ENCODE measurements at places on chromosomes 6 and 20.
A peak's percentile ranks its signal among the peaks of the same experiment; 100 is the strongest.

- peak; percentile 34 for DNase-seq
Measured at GRCh38 chr6:30102970-30103871, 9.7 kb downstream of the TRIM31 start.

- DNase-seq = no peak
Measured at GRCh38 chr6:37585523-37585905, 85.8 kb upstream of the CCDC167 start.

DNA sequence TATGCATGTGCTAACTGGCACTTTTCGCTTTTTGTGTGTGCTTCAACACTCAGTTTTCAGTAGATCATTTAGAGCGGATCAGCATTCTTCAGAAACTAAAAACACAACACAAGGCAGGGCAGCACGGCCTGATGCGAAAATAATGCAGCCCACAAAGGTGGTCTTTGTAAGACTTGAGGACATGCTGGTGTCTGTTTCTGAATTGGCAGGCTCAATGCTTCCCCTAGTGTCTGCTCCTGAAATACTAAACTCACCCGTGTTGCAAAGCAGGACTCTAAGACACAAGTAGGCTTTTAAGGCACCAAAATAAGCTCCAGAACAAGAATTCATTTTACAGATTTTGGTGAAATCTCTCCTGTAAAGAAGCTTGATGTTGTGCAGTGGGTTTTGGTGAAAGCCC, 676.5 kb downstream of the TENT5A start:
- no peak for DNase-seq

DNA sequence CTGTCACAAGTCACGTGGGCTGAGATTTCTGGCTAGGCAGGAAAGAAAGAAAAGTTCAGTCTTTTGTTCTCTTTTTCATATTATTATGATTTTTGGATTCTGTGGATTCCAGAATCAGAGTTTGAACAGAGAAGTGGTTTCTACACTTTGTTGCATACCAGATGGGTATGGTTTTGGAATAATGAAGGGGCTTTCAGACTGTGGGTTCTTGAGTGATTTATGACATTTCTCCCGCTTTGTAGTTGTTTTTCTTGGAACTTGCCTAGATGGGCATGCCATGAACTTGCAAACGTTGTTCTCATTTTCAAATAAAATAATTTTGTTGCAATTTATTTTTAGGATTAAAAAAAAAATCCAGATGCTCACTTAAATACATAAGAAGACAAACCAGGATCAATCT, 34.4 kb downstream of the CBFA2T2 start:
- DNase-seq = no peak

DNA sequence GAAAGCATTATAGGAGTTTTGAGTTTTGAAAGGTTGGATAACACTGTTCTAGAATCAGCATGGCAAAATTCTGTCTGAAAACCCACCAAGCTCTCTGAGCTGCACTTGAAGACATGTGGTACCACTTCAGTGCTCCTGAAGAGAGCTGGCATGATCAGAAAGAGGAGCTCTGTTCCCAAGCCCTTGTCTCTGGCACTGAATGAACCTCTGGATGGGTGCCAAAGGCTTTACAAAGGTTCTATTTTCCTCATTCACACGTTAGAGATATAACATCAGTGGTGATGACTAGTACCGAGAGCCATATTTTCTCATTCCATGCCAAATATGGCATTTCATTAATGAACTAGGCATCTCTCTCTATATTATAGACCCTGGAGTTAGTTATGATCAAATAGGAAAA, 301.8 kb upstream of the ID4 start:
- no peak for DNase-seq

- no peak for DNase-seq
Measured at GRCh38 chr6:44001318-44002066, 125.8 kb downstream of the MRPL14 start.

GRCh38 chr6:74991573-74992332, 214.1 kb downstream of the COL12A1 start:
- DNase-seq = no peak

DNA sequence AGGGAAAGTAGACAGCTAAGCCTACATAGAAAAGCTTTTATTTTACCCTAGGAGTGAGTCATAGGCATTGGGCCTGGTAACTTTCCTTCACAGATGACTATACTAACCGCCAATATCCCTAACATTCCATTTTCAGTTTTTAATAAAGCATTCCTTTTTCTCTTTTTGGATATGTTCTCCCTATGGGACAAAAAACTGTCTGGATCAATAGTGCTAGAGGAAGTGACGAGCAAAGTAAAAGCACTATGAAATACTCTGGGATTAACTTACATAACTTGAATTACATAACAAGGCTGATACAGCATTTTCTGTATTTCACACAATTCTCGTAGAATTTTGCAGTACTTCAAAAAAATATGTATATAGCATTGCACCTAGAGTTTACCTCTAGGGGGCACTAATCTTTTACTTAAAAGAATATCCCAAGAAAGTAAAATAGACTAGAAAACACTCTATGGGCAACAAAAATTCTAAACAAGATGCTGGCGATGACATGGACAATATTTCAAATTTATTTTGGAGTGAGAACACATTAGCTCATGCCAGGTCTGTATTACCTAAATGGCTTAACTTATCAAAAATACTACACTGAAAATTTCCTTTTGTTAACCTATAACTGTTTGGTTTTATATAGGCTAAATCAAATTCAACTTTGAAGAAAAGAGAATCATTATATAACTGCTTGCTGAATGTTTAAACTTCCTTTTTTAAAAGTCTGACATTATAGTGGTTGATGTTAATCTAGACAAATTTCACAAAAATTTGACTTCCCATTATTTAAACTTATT, 66.3 kb upstream of the DST start:
- DNase-seq = no peak

- no peak for DNase-seq
Measured at GRCh38 chr20:63822276-63822696, 8.8 kb downstream of the ZBTB46 start.

GRCh38 chr20:33172781-33173180, 4.8 kb downstream of the BPIFA2 start:
- no peak for DNase-seq

GRCh38 chr20:20231528-20232298, 136.2 kb upstream of the INSM1 start:
- DNase-seq = no peak

DNA sequence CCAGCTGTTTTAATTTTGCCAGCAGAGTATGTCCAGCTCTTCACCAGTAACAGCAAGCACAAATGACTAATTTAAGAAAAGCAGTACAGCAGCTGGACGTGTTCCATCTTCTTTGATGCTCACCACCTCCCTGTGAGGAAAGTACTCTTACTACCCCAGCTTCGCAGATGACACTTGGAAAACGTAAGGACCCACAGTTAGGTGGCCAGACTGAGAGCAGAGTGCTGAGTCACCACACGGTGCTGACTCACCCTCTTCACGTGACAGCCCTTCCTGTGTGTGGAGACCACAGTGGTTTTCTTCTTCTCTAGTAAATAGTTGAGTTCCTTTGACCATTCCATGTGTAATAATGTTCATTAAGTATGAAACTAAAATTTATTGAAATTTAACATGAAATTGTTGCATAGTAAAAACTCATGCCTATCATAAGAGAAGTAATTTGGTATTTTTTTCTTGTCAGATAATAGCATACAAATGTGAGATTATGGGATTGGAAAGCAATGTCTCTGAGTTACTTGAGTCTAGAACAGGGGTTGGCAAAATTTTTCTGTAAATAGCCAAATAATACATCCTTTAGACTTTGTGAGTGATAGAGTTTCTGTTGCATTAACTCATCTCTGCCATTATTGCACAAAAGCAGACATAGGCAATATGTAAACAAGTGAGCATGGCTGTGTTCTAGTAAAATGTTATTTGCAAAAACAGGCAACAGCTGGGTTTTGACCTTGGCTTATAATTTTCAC, 76.6 kb downstream of the SLX4IP start:
- DNase-seq = peak; percentile 81

GRCh38 chr6:92485487-92485886, 933.9 kb downstream of the EPHA7 start:
- DNase-seq = no peak

GRCh38 chr20:23278172-23278571, 72.4 kb upstream of the NXT1 start:
- DNase-seq = peak; percentile 31

GRCh38 chr6:46420921-46421638, 70.2 kb downstream of the RCAN2 start:
- no peak for DNase-seq

- DNase-seq = no peak
Measured at GRCh38 chr6:44024574-44025219, 102.6 kb downstream of the MRPL14 start.

GRCh38 chr6:43771858-43772680, 2.1 kb downstream of the VEGFA start:
- peak; percentile 47 for DNase-seq

DNA sequence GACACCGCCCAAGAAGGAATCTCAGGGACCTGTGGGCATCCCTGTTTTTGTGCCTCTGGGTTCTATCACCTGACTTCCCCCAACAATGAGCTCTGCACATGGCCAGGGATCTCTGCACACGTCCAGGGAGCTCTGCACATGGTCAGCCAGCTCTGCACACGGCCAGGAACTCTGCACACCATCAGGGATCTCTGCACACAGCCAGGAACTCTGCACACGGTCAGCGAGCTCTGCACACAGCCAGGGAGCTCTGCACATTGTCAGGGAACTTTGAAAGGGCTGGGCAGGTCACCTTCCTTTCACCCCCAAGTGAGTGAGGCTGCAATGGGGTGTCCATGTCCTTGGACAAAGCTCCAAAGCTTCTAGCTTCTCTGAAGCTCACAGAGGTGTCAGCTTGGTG, 5.2 kb upstream of the SLCO4A1 start:
- no peak for DNase-seq

- DNase-seq = no peak
Measured at GRCh38 chr6:104218116-104218515, 641.6 kb downstream of the HACE1 start.

- no peak for DNase-seq
Measured at GRCh38 chr6:115901896-115902295, 158.8 kb downstream of the FRK start.

GRCh38 chr20:3563133-3563532, 92.3 kb downstream of the ATRN start:
- no peak for DNase-seq

DNA sequence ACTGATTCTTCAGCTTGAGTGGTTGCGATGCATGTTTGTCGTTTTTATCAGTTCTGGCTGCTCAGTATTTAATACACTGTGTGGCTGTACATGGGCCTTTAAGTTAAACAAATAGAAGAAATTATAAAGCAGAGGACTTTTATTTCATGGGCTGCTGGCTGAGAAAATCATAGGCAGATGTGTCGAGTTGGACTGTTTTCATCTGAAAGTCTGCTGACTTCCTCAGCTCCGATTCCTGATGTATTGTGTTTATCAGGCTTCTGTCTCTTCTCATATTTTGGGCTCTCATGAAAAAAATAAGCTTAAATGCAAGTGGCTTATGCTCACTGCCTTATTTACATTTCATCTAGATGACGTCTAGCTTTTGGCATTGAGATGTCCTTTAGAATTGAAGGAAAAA, 129.5 kb upstream of the GGTLC1 start:
- DNase-seq = no peak

GRCh38 chr20:19889011-19889953, 127.9 kb upstream of the NAA20 start:
- no peak for DNase-seq

DNA sequence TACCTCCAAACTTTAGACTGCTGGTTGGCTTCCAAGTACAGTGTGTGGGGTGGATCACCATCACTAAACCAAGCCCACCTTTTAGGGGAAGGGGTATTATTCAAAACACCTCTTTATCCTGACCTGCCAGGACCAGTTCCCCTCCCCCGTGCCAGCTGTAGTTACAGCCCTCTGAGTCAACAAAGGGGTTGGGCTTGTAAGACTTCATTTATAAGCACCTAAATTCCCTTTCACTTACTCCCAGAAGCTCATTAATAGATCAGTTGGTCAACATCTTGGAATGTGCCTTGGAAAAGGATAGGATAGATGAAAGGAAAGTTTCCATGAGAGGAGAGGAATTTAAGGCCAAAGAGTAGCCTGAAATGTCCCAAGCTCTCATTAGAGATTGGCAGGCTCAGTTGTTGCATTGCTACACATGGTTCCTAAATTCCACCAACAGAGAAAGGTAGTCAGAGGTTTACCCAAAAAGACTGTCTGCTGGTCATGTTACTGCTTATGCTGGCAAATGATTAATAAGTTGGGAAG, 59.2 kb downstream of the TNFAIP3 start:
- DNase-seq = no peak

GRCh38 chr6:24547243-24547642, 52.5 kb downstream of the ALDH5A1 start:
- DNase-seq = no peak

GRCh38 chr20:58523072-58523970, 8.1 kb upstream of the APCDD1L start:
- no peak for DNase-seq

DNA sequence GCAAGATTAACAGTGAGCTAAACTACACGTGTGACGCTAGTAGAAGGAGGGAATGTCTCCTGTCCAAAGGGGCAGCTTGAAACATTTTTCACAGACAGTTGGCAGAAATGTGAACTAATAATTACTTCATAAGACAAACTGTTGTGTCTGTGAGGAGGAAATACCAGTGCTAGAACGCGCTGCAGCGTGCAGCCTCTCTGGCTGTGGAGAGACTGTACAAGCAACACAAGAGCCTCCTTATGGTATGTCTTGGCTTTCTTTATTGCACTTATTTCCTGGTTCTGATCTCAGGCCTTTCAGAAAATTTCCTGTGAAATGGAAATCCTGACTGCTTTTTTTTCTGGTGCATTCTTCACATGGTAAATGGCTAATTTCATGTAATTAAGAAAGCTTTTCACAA, 25.3 kb upstream of the TIAM2 start:
- DNase-seq = no peak

DNA sequence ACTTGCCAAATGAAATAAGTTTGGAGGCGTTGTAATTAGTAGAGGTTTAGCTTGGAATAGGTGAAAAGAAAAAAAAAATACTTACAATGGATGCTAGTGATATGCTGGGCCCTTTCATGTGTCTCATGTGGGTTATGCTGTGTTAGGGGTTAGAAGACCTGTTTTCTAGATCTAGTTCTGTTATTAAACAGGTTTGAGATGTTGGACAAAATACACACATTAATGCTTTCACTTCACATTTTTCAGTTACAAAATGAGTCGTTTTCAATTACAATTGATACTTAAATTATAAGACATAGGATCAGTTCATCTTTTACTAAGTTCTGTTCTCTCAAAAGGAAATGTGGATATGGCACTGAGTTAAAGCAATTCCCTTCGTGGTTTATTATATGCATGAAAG, 509.8 kb downstream of the EPM2A start:
- DNase-seq = no peak

GRCh38 chr20:43513931-43514647, 6.6 kb downstream of the L3MBTL1 start:
- DNase-seq = peak; percentile 92

GRCh38 chr20:37346236-37346534, 245 bp downstream of the SRC start:
- DNase-seq = no peak

GRCh38 chr6:168169624-168170023, 90.6 kb upstream of the FRMD1 start:
- no peak for DNase-seq

Measured in NK-92 treated with Interleukin-12 subunit alpha and Interleukin-12 subunit beta, amount 100 ng/mL, for 24 hours (cell line).